AG10803 (cell line): ENCODE measurements at places on chromosomes 2 and 18.

DNA sequence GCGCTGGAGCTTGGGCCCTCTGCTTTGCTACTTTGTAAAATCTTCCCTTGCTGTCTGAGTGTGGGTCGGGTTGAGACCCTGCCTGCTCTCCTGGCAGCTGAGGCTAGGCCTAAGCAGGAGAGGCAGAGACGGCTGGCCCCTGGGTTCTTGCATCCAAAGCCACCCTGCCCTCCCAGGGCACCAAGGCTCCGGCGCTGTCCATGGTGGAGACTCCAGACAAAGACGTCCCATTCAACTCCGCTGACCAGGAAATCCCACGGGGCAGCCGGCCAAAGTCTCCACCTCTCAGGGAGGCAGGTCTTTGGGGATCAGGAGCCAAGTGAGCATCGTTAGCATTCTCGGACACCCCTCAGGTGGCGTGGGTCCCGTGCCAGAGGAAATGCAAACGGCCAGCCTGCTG is 2.6 kb upstream of the PRLH start:
- peak; percentile 21 for DNase-seq

DNA sequence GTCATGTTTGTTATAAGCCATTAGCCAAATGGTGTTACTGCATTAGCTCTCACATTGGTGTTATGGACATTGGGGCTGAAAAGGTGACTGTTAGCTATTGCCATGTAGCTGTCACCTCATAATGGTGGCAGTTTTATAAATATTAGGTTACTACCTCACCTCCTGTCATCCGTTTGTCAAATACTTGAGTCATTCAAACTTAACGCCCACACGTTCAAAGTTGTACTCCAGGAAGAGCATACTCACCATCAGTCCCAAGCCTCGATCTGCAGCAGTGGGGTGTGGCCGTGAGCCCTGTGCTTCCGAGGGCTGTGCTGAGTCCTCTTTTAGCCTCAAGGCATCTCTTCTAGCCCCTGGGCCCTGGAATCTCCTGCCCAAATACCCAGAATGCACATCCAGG is 87.3 kb downstream of the PDK1 start:
- no peak for DNase-seq

DNA sequence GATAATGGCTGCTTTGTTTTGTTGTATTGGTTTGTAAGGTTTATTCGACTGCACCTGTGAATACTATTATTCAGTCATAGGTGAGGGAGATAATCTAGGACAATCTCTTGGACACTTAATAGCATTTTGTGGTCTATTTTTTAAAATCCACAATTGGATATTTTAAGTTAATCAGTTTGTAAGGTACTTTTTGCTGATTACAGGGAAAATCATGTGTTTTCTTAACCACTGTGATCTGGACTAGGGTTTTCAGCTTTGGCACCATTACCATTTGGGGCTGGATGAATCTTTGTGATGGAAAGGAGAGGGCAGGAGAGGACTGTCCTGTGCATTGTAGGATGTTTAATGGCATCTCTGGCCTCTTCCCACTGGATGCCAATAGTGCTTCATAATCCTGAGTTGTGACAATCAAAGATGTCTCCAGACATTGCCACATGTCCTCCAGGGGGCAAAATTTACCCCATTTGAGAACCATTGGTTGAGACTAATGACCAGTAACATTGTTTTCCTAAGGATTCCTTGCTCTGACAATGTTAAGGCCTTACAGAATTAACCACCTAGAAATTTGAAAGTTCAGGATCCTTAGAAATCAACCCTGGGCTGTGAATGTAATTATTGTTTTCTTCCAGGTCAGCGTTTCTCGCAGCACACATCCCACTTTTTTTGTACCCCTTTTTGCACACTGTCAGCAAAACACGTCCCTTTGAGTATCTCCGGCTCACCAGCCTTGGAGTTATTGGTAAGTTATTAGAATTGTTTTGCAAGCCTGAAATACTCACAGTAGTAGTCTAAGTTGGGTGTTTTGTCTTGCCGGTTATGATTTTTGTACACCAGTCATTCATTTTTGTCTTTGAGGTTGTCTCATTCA is 15.6 kb downstream of the CNOT9 start:
- DNase-seq, result no peak

DNA sequence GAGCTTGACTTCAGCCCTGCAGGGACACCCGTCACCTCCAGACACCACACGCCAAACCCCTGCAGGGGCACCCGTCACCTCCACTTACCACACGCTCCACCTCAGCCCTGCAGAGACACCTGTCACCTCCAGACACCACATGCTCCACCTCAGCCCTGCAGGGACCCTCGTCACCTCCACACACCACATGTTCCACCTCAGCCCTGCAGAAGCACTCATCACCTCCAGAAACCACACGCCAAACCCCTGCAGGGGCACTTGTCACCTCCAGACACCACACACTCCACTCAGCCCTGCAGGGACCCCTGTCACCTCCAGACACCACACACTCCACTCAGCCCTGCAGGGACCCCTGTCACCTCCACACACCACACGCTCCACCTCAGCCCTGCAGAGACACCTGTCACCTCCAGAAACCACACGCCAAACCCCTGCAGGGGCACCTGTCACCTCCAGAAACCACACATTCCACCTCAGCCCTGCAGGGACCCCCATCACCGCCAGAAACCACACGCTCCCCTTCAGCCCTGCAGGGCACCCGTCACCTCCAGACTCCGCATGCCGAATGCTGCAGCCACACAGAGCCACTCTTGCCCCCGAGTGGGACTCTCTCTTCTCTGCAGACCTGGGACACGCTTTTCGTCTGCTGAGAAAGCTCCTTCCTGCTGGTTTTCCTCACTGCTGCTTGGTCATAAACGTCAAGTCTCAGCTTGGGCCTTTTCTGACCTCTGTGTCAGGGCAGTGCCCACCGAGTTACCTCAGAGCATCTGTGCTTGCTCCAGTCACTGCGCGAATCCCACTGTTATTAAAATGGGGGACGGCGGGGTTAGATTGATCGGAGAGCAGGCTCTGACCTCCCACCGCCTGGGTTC is 77.5 kb upstream of the SALL3 start:
- DNase-seq, result no peak

GRCh38 chr2:172242961-172243360 is 140.3 kb upstream of the DLX2 start:
- DNase-seq, result no peak

- DNase-seq, result no peak
Observed at GRCh38 chr2:9967053-9967775, 15.7 kb downstream of the GRHL1 start.

DNA sequence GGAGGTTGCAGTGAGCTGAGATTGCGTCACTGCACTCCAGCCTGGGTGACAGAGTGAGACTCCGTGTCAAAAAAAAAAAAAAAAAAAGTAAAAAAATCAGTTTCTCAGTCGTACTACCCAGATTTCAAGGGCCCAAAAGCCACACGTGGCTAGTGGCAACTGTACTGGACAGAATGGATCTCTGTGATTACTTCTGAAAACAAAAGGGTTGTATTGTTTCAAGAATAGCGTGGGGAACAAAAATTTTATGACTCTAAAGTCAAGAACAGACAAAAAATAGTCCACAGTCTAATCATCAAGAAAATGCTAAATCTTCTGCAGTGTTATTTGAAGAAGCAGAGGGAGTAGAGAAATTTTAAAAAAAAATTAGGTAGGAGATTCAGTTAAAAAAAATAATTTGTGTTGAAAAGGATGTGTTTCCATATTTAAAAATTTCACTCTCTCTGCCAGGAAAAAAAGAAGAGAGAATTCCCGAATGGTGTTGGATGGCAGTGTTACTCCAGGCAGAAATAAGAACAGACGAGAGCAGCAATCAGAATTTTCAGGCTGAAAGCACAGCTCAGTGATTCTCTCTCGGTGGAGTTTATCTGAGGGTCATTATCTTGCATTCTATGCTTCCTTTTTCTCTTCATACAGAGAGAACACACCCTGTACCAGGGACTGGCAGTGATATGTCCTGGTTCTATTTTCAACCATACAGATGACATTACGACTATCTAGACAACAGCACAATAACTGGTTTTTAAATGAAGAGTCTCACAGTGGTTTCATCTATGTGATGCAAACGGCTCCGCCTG is 61.8 kb downstream of the CABYR start:
- DNase-seq, result no peak

DNA sequence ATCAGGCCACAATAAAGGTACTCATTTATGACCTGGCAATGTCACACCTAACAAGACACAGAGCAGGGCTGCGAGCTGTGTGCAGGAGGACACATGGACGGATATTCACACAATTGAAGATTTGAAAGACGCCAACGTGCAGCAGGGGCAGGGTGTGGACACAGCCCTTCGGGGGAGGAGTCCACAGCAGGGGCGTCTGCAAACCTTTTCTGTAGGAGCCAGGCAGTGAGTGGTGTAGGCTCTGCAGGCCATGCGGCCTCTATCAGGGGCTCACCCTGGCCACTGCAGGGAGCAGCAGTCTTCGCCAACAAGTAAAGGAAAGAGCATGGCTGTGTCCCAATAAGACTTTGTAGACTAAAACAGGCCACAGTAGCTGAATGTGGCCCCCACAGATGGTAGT is 125.7 kb upstream of the SNTG2 start:
- DNase-seq, result no peak
